Hematopoietic multipotent progenitor cell treated with erythropoietin and hydrocortisone succinate and interleukin-3 and kit ligand, for 15 days (in vitro differentiated cells): ENCODE measurements at places on chromosomes 16 and 17.

GRCh38 chr16:28326881-28327610 is 34.7 kb downstream of the SBK1 start:
- peak; percentile 21 for DNase-seq

GRCh38 chr16:77234611-77235010 is 35.4 kb downstream of the SYCE1L start:
- DNase-seq: no peak

- no peak for DNase-seq
Measured at GRCh38 chr17:67021196-67021595, 23.2 kb upstream of the CACNG1 start.

DNA sequence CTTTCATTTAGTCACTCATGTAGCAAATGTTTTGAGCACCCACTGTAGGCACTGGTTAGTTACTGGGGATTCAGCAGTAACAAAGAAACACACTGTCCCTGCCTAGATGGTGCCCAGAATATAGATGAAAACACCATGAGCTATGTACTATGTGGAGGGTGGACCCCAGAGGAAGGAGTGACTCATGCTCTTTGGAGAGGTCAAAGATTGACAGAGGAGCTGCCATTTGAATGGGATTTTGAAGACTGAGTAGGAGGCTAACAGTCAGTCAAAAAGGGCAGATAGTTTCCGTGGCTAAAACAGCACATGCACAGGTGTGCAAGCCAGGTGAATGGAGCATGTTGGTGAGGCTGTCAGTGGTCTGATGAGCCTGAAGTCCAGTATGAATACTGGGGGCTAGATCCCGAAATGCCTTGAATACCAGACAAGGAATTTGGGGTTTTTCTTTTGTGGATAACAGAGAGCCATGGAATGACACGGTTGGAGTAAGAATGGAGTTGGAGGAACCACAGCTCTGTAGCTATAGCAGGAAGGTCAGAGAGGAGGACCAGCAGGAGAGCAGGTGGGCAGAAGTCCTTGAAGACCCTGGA is 6.1 kb downstream of the IL21R start:
- no peak for DNase-seq

DNA sequence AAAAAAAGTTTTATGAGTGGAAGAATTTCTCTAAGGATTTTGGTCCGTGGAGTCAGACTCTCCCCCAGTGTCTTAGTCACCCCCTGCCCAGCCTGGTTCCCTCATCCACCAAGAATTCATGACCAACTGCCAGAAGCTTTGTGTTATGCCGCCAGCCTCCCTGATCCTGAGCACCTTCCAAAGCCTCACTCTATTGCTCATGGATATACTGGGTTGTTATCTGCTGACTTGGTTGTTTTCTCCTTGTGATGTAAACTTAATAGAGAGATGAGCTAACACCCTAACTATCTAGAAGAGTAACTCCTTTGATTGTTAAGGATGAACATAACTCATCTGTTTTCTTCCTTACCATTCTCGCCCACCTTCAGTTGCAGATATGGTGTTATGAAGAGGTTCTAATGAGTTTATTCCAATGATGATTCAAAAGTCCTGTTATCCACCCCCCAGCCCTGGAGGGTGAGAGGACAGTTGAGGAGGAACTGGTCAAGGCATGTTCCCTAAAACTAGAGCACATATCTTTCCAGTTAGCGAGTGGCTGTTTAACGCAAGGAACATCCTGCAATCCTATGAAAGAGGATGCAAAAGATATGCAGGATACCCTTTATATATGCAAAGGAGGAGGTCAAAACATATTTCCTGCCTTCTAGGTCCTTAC is 1.5 kb upstream of the PSMD3 start:
- DNase-seq: no peak

GRCh38 chr17:47730681-47731080 is 2.4 kb upstream of the TBX21 start:
- no peak for DNase-seq

- no peak for DNase-seq
Measured at GRCh38 chr17:57956291-57957119, 1.3 kb upstream of the CUEDC1 start.

GRCh38 chr16:30876867-30877266 is 17.0 kb downstream of the BCL7C start:
- no peak for DNase-seq

GRCh38 chr17:82389379-82389778 is 17.8 kb downstream of the UTS2R start:
- DNase-seq: no peak

- peak; percentile 33 for DNase-seq
Measured at GRCh38 chr17:44115585-44116415, 7.6 kb downstream of the HDAC5 start.

DNA sequence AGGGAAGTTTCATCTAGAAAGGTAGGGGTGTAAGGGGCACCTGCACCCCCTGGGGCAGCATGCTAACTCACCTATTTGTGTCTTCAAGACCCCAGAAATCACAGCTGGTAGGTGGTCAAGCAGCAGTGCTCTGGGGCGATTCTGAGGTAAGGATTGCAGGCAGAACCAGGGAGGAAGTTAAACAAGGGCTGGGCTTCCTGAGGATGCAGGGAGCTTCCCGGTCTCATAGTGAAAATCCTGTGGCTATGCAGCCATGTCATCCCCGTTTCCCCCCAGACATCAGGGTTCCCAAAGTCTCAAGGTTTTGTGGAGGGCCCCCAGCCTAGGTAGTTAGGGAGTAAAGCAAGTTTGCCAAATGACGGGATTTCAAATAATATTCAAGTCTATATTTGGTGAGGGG is 78.5 kb downstream of the C16orf78 start:
- DNase-seq: no peak
